ENCODE measurements at places on chromosomes 4 and X.

- DNase-seq, result no peak
These were observed 30.6 kb downstream of the ANK2 start for GRCh38 chr4:113080050-113080449.

- DNase-seq, result no peak
These were observed 1590.6 kb downstream of the PCDH18 start for GRCh38 chr4:135941671-135942070.

GRCh38 chr4:114420069-114420468 lies 178.5 kb upstream of the UGT8 start:
- DNase-seq, result no peak

DNA sequence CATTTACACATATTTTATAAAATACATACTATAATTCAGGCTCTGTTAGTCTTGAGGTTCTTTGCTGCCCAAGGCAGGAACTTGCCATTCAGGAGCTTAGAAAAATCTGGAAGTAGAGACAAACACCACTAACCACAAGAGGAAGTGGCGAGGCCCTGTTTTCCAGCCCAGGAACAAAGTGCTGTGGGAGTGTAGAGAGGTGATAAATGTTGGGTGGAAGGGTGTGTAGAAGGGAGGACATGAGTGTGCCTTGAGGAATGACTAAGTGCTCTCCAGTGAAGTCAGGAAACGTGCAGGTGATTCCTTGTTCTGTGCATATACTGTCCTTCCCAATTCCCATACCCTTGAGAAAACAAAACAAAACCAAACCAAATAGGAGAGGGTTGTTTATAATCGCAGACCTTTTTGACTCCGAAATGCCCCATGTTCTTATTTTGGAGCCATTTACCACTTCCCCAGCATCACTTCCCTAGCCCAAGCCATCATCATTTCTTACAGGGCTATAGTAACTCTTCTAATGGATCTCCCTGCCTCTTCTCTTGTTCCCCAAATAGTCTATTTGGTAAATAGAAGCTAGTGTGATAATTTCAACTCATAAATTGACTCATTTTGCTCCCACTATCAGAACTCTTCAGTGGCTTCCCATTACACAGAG lies 83.2 kb downstream of the GPAT3 start:
- no peak for DNase-seq

DNA sequence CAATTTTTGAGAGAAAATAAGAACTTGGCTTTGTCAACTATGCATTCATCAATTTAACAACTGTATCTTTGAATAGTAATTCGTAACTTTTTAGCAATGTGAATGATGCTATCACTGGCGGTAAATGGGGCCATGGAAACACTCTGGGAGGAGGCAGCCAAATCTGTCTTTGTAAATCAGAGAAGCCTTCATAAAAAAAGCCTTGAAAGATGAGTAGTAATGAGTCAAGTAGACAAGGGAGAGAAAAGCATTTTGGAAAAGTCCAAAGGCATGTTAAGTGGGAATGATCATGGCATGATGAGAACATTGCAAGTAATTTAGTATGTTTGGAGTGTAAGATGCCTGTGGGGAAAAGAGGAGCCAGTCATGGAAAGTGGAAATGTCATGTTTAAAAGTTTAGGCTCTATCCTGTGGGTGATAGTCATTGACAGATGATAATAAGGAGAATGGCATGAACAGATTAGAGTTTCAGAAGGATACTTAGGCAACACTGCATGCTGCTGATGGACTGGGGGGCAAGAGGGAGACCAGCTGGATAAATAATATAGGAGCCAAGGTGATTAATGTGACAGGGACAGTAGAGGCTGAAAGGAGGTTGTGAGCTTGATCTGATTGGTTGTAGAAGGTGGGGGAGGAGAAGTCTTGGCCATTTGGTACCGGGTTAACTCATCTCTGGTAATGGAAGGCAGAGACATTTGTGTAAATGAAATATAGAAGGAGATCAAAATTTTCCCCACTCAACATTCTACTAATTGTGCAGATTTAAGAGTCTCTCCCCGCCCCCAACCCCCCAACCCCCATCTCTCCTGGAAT lies 16.3 kb downstream of the SPRY1 start:
- DNase-seq, result no peak

- DNase-seq, result no peak
These were observed 262.8 kb downstream of the PRDM5 start for GRCh38 chr4:120659616-120660170.

DNA sequence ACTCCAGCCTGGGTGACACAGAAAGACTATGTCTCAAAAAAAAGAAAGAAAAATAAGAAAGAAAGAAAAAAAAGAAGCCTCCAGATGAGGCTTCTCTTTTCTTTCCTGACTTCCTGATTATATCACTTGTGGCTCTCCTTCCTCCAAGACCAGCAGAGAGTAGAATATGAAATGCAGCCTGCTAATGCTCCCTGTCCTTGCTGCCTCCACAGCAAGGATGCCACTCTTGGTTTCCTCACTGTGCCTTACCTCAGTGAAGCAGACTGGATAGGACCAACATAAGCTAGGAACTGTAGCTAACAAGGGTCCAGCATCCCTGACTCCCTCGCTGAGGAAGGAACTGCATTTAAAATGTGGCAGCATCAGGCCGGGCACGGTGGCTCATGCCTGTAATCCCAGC lies 11.7 kb downstream of the SLC25A43 start:
- DNase-seq, result no peak

All from osteocyte (in vitro differentiated cells).